CD4-positive, alpha-beta T cell treated with Interleukin-2 at 100 ng/mL for 4 hours (primary cell): ENCODE measurements at places on chromosomes 4 and X.
A peak's percentile ranks its signal among the peaks of the same experiment; 100 is the strongest.

- no peak for DNase-seq
Measured at GRCh38 chrX:121150217-121150616, 102.8 kb downstream of the GLUD2 start.

GRCh38 chr4:1600811-1601532 lies 83.1 kb downstream of the FAM53A start:
- no peak for DNase-seq

DNA sequence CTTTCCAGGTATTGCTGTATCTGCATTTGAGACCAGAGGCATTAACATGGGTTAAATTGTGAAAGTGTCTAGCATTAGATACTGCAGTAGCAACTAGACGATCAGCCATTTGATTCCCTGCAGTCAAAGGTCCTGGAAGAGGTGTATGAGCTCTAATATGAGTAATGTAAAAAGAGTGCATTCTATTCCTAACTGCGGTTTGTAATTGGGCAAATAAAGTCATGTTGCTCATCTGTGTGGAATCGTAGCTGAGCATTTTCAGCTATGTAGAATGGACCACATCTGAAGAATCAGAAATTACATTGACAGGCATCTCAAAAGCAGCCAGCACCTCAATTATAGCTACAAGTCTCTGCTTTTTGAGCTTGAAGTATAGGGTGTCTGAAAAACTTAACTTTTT lies 157.6 kb downstream of the ZNF518B start:
- DNase-seq = no peak

GRCh38 chr4:26557164-26557563 lies 26.7 kb upstream of the TBC1D19 start:
- DNase-seq = no peak

GRCh38 chr4:38769857-38770256 lies 12.9 kb downstream of the TLR10 start:
- no peak for DNase-seq

DNA sequence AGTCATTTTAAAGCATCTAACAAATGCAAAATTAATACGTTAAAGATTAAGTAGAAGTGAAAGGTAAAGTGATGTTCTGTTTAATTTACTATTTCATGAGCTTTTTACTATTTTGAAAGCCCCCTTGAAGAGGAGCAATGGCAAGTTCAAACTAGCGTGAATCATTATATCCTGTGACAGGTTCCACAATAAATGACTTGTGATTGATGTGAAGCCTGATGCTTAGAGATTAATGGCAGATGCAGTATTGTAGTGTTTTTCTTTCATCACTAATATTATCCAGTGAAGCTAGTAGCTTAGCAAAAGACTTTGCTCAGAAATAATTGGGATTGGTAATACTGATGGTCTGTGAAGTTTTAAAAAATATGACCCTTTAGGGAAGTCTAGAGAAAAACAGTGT lies 57.3 kb downstream of the STOX2 start:
- DNase-seq = no peak

DNA sequence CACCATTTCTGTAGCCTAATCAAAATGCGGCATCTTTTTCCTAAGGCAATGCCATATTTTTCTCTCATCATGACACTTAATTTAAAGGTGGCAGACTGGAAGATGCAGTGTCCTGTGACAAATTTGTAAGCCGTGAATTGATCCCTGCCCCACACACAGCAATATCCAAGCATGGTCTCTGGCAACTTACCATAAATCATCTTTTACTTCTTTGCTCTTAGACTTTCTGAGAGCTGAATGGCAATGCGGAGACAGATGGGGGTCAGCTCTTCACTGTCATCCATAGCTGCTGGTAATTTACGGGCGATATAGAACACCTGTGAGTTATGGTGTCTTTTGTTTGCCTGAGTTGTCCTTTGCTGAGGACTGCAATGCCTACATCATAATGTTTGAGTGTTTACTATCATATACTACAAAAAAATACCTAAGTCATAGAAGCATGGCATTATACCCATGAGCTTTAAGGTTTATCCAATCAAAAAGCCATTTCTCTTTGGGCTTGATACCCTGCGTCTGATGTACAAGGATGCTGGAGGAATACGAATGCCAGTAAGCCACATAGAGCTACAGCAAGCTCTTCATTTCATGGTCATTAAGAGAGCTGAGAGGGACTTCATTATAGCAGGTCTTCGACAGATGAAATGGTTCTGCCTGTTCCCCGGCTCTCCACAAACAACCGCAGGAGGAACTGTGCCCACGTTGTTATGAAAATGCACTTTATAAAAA lies 148.1 kb downstream of the TRIML1 start:
- no peak for DNase-seq

DNA sequence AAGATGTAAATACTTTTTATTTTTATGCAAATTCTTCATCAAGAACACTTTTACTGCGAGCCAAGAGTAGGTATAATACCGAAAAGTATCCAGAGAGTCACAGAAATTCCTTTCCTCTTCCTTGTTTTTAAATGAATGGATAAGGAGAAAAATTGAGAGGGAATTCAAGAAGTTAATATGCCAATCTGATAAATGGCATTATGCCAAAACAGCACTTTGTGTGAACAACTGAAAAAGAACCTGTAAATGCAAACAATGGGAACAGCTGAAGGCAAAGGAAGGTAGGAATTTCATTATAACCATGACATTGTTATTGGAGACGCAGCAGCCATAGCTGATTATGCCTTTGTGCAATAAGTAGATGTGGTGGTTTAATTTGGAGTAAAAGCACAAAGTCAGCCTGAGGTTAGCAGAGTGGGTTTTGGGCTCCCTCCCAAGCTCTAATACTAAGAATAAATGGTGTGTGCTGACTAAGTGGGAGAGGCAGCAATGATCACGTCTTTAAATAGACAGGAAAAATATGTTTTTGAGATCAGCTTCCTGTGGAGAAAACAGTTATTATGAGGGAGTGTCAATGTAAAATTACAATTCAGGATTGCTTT lies 209.8 kb upstream of the NDST4 start:
- DNase-seq = no peak

GRCh38 chrX:16979226-16979625 lies 32.8 kb downstream of the REPS2 start:
- no peak for DNase-seq

DNA sequence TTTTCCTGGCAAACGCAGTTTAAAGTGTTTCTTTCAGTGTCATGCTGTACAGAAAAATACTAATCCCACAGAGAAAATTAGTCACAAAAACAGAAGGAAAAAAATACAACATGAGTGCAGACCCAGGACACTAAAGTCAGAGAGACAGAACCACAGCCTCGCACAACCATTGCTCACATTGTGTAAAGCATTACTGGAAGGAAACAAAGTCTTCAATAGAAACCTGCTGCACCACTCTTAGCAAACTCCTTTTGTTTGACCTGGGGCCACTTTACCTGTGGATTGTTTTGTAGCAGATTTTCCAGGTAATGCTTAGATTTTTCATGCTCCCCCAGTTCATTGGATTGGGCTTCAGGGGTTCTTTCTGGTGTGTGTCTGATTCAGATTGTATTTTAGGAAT lies 131.8 kb upstream of the TMLHE start:
- DNase-seq = no peak

DNA sequence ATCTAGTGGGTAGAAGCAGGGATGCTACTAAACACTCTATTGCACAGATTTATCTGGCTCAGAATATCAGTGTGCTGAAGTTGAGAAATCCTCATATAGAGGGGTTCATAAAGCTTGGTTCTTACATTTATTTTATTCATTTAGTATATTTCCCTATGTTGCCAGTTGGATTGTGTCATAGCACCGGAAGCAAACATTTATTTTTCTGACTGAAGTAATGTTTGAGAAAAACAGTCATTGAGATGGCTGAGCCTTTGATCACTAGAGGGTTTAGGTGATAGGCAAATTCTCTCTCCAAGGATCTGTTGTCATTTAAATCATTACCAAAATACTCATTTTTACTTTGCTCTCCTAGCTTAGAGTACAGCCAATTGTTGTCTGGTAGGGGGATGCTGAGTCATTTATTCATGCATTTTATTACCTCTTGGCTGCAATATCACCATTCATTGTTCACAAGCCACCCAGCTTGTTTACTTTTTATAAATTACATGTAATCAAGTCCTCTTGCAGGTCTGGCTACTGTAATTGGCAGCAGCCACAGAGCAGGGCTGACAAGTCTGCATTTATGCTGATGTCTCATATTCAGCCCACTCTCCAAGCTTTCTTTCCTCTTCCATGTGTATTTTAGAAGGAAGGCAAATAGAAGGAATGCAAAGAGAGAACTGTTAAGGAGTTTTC lies 15.2 kb downstream of the GAB1 start:
- no peak for DNase-seq

DNA sequence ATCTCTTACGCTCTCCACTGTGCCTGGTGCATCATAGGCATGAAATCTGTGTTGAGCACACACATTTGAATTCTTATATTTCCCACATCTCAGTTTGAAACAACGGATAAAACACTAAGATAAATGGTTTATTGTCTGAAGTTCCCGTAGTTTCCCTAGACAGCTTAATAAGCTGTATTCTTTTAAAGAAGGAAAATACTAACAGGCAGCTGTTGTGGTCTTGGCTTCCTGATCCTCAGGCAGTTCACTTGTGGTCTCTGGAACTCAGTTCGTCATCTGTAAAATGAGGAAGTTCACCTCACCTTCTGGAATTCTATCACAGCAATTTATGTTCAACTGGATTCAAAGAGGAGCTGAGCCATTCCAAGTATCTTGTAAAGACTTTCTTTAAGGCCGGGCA lies 1805.6 kb upstream of the TENM3 start:
- no peak for DNase-seq

DNA sequence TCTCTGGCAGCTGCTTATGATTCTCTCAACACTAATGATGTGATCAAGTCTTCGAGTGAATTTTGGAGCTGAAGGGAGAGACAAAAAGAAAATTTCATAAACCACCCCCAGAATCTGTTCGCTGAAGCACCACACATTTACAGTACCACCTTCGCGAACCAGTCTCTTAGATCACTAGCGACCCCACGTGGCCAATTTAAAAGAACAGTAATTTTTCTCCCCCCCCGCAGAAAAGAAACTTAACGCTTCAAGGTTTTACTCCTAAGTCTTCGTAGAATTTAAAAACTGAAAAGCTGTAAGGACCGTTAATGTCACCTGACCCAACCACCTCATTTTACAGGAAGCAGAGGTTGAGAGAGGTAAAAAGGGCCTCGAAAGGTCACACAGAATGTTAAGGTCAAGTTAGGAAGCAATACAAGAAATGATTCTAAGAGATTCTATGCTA lies 187.5 kb downstream of the QDPR start:
- DNase-seq = peak; percentile 52

- no peak for DNase-seq
Measured at GRCh38 chrX:74277320-74277719, 26.7 kb upstream of the ZCCHC13 start.

DNA sequence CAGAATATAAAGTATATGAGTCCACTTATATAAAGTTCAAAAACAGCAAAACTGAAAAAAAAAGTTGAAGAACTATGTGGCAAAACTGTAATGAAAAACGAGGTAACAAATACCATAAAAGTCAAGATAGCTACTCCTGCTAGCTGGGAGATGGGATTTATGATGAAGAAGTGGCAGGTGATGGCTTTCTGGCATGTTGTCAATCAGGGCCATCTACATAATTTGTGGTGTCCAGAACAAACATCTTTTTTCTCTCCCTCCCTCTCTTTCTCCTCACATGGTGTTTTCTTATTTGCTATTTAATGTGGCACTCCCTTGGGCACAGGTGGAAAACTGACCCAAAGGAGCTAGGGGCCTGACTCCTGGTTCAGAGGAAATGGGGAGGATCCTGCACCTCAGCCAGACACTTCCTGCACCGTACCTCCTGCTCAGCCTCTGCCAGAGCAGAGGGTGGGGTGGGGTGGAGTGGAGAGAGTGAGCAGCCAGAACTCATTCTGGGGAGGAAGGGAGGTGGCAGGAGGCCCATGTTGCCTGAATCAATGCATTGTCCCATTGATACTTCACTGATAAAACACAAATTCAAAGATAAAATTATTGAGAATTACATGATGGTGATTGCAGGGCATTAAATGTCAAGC lies 5.3 kb upstream of the SAP30 start:
- DNase-seq = peak; percentile 12

GRCh38 chr4:183286590-183287308 lies 33.3 kb downstream of the CLDN22 start:
- no peak for DNase-seq
